ENCODE measurements at places on chromosomes 3 and 15.
A peak's percentile ranks its signal among the peaks of the same experiment; 100 is the strongest.

DNA sequence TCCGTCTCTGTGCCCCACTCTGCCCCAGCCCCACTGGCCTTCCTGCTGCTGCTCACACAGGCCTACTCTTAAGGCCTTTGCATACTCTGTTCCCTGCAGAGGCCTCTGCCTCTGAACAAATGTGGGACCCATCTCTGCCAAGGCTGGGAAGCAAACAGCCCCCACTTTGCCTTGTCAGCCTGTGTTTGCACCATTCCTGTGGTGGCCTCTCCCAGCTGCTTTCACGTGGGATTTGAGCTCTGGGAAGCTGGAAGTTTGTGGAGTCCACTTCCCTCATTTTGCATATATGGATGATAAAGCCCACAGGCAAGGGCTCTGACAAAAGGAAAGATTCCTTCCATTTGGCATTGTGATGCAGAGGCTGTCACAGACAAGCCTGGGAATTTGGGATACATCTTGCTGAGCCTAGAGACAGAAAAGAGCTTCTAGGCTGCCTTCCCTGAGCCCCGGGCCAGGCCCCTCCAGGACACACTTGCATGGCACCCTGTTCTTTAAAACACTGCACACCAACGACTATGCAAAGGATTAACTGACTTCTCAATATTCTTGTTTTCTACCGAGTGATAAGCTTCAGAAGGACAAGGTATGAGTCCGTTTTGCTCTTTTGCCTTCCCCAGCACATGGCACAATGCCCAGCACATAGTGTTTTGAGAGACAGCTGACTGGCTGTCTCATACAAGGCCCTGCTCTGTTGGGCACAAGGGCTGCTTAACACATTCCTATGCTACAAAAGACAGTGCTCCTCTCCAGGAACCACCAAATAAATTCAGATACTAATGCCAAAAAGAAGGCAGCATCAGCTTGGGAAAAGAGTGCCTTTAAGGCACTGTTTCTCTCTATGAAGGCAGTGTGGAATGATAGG lies 120.7 kb upstream of the TOPAZ1 start:
- peak; percentile 28 for DNase-seq

- DNase-seq: no peak
These were observed 429.8 kb downstream of the FOXP1 start for GRCh38 chr3:71153713-71154112.

- DNase-seq: no peak
These were observed 350.1 kb upstream of the MCTP2 start for GRCh38 chr15:93881310-93881709.

- no peak for DNase-seq
These were observed 770.1 kb downstream of the AGBL1 start for GRCh38 chr15:86849558-86850285.
